ENCODE measurements at places on chromosomes 13 and 19.

GRCh38 chr13:23723471-23723870, 153.3 kb downstream of the TNFRSF19 start:
- no peak for DNase-seq

DNA sequence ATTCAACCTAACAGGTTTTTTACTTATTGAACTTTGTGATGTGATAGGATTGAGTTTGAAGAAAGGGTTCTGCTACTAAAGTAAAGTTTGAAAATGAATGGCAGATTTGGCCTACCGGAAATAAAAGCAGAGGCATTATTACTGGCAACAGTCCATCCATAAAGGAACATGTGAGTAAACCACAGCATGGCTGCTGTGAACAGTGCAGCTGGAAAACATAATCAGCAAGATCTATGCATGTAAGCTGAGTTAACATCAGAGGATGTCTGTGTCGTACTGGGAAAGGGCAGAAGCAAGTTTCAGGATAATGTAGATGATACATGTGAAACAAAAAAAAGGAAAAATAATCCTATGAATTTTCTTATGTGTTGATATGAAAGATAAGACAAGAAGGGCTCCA, 87.6 kb downstream of the CYSLTR2 start:
- DNase-seq, result no peak

GRCh38 chr13:80072231-80072630, 268.7 kb downstream of the SPRY2 start:
- no peak for DNase-seq

DNA sequence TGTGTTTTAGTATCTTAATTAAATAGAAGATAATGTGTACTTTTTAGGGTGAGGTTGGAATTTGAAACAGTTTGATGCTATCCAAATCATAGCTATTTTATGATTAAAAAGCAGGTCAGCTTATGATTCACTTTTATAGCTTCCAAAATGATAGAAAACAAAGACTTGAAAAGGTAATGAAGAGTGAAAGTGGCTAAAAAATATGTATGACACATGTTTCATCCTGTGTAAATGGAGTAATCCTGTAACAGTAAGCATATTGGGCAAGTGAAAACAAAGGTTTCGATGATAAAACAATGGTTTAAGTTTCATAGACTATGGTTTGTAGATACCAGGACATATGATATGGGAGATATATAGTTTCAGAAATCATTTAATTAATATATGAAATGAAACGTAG, 456.2 kb downstream of the PCDH20 start:
- no peak for DNase-seq

DNA sequence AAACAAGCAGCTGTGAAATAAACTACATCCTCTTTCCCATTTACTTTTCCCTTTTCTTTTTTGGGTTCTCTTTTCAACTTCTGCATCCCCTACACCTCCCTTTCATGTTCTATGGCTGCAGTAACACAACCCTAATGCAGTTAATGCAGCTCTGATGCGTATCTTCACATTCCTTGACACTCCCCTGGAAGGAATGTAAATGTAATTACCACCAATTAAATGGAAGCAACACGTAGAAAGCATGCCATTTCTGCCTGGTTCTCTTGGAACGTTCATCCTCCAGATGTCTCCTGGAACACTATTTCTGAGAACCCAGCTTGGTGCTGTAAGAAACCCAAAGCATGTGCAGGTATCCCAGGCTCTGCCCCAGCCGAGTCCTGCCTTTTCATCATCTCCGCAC, 166.8 kb upstream of the FREM2 start:
- no peak for DNase-seq

GRCh38 chr13:112443191-112443994, 67.2 kb downstream of the SPACA7 start:
- no peak for DNase-seq

DNA sequence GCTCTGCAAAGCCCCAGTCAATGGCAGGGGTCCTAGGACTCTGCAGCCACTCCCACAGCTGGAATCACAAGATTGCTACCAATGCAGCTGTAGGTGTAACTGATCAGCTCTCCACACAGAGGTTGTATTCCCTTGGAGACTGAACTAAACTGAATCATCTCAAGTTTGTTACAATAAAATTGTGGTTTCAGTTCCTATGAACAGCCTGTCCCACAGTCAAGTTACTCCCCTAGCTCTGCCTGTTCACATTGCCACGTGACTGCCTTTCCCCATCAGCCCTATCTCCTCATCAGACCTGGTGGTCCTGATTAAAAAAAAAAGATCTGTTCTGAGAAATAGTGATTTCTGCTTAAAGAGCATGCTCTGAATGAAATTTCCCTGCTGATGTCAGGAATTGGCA, 287.9 kb upstream of the NBEA start:
- no peak for DNase-seq

- DNase-seq, result no peak
These were observed 19.1 kb upstream of the ZNF260 start for GRCh38 chr19:36547001-36547732.

GRCh38 chr13:94332359-94333096, 147.0 kb downstream of the DCT start:
- no peak for DNase-seq

DNA sequence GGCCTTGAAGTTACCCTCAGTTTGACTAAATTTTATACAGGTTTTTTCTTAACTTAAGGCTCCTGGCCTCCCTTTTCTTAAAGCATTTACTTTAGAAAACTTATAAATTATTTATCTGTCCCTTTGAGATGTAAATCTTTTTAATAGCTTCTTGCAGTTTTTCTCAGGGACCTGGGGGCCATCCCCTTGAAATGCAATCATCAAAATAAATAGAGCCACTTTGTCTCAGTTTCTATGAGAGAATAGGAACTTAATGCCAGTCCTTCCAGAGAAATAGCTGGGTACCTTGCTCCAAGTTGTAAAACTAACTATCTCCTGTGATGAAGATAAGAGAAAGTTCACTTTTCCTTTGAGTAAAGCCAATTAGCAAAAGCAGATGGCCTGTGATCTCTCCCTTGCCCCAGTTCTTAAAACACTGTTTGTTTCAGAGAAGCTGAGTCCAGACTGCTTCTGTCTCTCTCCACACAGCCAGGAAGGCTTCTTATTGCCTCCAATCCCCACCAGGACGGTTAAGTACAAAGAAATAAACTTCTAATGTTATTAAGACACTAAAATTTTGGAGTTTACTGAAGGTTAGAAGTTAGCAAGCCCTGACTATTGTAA, 913.1 kb downstream of the OLFM4 start:
- DNase-seq, result no peak

DNA sequence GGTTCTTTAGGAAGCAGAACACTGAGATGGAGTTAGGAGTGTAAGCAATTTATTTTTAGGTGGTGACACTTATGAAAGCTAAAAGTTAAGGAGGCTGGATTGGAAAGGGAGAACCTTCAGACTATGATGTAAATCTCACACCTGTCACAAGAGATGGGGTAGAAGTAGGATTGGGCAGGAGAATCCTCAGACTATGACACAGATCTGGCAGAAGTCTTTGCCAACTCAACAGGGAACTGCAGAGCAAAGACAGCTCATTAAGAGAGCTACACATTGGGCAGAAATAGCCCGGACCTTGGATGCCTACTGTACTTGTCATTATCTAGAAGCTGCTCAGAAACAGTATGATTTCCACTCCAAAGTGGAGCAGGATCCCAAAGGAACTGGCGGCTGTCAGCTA, 134.4 kb downstream of the DNAJC15 start:
- no peak for DNase-seq

GRCh38 chr19:8097681-8098567, 45.4 kb downstream of the CCL25 start:
- no peak for DNase-seq

DNA sequence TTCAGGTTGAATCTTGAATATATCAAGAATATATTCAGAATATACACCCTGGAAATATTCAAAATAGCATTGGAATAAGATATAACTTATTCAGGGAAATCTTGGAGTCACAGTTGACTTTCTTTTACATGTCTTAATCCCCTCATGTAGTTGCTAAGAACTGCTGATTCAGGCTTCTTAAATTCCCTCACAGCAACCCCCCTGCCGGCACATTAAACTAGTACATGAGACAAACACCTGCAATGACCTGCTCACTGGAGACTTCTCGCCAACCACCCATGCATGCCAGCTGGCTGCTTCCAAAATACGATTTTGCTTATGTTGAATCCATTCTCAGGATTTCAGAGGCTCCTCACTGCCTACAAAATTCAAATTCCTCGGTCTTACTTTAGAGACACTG, 997.1 kb downstream of the EFNB2 start:
- DNase-seq, result no peak

GRCh38 chr19:872266-872951, 12.9 kb downstream of the CFD start:
- no peak for DNase-seq

GRCh38 chr19:30669329-30670010, 297.3 kb downstream of the ZNF536 start:
- DNase-seq, result peak; percentile 80

DNA sequence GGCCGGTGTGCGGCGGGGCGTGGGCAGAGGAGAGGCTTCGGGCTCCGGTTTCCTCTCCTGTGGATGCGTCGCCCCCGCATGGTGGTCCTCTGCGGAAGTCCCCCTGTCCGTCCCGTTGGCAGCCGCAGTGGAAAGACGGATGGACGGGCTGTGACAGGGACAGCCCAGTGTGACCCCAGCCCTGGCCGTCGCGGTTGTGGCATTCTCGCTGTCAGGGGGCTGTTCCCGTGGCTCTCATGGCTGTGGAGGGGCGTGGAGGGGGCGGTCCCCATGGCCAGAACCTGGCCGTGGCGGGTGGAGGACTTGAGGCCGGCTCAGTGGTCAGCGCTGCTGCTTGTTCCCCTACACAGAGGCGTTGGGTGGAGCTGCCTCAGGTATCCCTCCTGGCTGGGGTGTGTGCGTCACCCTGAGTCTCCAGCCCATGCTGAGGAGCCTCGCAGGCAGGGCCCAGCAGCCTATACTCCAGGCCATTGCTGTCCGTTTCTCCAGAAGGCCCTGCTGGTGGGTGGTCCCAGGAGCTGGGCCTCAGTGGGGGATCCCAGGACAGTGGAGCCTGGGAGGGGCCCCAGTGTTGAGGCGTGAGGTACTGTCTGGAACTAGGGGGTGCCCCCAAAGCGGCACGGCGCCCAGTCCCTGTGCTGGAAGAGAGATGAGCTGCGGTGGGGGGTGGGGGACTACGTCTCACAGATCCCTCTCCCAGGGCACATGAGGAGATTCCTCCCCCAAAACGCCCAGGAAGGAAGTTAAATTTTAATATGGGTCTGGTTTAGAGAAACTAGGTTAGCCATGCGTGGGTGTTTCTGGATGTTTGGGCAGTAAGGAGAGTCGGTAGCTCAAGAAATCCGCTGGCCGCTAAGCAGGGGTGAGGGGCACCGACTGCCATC, 20.3 kb downstream of the CSNK1G2 start:
- DNase-seq, result no peak

DNA sequence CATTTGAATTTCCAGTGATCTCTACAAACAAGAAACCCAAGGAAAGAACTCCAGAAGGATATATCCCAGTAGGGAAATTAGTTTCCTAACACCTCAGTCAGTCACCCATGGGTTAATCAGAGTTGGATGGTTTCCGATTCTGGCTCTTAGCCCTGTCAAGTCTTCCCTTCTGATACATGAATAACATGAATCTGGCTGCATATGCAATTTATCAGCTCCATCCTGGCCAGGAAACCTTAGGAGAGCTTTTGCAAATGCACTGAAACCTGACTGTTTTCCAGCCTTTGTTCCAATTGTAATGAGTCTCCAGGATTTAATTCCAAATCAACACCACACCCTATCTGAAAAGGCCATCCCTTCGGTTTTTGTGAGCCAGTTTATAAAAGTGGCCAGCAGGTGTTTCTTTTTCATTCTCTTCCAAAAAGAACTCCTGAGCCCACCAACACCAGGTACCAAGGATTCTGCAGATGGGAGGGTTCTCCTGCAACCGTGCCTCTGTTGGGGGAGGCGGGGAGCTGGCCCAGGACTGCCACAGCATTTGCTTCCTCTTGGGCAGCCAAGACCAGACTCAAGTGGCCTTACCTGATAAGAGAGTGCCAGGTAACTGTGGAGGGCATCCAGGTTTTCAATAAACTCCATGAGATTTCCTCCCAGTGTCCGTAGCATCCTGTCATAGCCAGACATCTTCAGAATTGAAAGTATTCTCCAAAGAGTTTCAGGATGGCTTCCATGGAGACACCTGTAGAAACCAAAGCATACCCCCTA, 77.5 kb downstream of the C13orf42 start:
- no peak for DNase-seq

- DNase-seq, result no peak
These were observed 63.9 kb downstream of the DLEU7 start for GRCh38 chr13:50779443-50780200.

DNA sequence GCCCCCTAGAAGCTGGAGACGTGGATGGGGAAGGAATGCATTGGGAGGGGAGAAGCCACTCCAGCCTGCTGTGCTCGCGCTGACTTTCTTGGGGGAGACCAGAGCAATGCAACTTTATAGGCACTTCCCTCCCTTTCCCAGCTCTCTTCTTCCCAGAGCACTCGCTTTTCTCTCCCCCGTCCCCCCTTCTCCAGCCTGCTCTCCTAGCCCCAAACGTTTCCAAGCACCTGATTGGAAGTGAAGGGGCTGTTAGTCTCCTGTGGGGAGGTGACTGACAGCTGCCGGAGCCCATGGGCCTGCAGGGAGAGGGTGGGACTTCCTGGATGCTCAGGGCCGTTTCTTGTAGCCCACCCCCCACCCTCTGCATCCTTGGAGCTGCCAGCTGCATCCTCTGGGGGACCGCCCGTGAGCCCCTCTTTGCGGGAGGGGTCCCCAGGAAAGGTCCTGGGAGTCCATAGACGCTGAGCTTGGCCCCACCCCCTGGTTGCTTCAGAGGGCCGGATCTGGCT, 2.5 kb downstream of the HDGFL2 start:
- DNase-seq, result no peak

DNA sequence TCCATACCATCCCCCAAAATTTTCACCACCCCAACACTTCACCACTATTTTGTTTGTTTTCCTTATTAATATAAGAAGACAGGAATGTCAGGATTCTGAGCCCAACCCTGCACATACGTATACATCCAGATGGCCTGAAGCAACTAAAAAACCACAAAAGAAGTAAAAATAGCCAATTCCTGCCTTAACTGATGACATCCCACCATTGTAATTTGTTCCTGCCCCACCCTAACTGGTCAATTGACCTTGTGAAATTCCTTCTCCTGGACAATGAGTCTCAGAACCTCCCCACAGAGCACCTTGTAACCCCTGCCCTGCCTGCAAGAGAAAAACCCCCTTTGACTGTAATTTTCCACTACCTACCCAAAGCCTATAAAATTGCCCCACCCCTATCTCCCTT, 132.5 kb downstream of the ZNF675 start:
- no peak for DNase-seq
